ENCODE measurements at places on chromosomes 1 and 21.

GRCh38 chr1:34156739-34157138, 8.3 kb downstream of the CSMD2 start:
- no peak for DNase-seq

GRCh38 chr1:83769072-83769471, 229.9 kb downstream of the TTLL7 start:
- DNase-seq, result no peak

DNA sequence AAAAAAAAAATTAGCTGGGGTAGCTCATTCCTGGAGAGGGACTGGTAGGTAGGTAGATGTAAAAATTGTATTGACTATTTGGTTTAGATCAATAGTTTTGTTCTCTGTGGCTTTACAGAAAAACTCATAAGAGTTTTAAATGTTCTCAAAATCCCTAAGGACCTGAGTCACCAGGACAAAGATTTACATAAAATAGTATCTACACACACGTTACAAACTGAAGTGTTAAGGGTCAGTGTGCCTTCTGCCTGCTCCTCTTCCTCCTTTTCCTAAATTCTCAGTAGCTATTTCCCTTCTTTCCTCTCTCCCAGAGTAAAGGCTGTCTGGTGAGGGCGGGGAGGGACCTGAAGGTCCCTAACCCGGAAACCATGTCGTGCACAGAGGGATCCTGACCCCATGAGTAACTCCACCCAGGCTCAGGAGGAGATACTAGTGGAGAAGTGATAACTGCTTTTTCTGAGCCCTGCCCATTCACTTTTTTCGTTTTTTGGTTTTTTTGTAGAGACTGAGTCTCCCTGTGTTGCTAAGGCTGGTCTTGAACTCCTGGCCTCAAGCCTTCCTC, 8.1 kb downstream of the PLEKHM2 start:
- DNase-seq, result peak; percentile 36

- no peak for DNase-seq
These were observed 225.5 kb downstream of the ATG4C start for GRCh38 chr1:63009421-63009820.

DNA sequence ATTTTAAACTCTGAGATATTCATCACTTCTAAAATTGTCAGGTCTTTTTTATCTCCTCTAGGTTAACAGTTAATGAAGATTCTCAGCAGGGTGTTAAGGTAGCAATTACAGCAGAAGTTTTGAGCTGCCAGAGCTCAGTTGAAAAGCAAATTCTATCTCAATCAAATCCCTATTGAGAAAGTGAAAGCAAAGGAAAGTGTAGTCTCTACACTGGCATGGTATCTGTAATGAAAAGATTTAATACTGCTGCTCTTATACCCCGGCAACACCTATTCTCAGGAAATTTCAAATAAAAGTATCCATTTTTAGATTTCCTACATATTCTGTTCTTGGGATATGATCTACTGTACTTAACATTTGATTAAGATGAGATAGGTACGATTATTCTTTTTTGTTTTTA, 913.5 kb downstream of the MRPL39 start:
- DNase-seq, result no peak

GRCh38 chr1:113533061-113533460, 142.7 kb downstream of the MAGI3 start:
- no peak for DNase-seq

DNA sequence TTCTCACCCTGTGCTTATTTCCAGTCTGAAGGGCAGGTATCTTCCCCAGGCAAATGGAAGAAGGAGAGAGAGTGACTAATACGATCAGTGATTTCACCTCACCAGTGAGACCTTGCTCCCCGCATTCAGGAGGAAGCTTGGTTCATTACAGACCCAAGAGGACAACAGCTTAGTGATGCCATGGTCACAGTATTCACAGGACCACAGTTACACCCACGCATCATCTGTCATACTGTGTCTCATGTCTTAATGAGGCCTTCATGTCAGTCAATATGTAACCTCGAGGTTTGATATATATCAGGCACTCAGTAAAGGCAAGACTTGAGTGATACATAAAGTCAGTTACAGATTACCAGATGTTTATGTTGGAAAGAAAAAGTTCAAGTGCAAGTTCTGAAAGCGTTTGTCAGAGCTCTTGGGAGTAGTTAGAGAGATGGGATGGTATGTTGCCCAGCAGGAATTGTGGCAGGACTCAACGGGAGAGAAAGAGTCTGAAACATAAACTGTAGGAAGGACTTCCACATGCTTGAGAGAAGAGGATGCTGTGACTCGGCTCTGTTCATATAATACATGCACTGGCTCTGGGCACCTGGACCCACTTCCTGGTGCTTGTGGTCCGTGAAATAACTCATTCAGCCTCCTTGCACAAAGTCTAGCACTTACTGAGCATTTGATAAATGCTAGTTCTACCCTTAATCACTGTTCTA, 33.3 kb downstream of the GNPAT start:
- no peak for DNase-seq

DNA sequence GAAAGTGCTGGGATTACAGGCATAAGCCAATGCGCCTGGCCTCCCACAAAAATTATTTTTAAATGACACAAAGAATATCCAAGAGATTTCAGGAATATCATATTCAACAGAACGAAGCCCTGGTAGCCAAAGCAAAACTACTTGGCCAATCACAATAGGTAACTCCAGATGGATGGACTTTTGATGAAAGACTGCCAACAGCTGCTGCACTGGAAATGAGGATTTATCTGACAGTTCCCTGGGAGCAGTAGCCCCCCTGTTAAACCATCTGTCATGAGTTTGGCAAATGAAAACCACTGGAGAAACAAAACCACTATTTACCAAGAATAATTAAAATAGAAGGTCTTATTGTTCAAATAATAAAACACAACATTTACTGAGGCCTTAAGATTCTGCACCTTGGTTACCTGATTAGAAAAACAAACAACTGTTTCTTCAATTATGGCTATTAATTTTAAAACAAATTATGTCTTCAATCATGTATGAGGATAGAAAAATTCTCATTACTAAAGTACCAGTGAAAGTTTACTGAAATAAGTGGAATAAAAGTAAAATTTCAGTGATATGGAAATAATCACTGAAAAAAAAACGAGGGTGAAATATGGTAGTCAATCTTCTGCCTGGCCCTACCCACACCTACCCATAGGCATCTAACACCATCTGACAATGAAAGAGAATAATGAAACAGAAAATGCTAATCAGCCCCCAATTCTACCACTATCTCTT, 34.3 kb upstream of the PSMG1 start:
- no peak for DNase-seq

DNA sequence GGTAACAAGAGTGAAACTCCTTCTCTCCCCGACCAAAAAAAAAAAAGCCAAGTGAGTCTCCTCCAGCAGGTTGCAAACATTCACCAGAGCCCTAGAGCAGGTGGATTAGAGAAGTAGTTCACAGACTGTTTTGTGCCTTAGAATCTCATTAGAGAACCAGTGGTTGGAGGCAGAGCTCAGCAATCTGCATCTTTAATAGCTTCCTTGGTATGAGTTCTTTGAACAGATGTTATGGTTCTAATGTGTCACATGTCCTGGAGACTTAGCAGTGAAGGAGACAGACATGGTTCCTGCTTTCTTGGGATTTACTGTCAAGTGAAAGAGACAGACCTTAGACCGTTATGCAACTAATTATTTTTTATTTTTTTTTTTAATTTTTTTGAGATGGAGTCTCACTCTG, 26.8 kb downstream of the SESN2 start:
- DNase-seq, result no peak

DNA sequence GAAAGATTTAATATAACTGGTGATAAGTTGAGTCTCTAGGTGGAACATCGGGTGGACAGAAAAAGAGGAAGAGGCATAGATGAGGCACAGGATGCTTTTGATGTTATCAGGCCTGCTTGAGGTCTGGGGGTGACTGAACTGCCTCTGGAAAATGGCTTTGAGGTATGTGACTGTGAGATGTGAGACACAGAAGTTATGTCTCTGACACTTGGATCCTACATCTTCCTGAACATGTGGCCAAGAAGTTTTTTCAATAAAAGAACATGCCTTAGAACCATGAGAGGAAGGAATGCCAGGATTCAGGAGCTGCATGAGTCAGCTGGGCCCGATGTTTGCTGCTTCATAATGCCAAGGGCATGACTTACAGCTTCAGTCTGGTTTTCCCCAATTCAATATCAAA, 11.5 kb upstream of the AIM2 start:
- DNase-seq, result no peak

- no peak for DNase-seq
These were observed 117.9 kb downstream of the MACF1 start for GRCh38 chr1:39322431-39322830.

DNA sequence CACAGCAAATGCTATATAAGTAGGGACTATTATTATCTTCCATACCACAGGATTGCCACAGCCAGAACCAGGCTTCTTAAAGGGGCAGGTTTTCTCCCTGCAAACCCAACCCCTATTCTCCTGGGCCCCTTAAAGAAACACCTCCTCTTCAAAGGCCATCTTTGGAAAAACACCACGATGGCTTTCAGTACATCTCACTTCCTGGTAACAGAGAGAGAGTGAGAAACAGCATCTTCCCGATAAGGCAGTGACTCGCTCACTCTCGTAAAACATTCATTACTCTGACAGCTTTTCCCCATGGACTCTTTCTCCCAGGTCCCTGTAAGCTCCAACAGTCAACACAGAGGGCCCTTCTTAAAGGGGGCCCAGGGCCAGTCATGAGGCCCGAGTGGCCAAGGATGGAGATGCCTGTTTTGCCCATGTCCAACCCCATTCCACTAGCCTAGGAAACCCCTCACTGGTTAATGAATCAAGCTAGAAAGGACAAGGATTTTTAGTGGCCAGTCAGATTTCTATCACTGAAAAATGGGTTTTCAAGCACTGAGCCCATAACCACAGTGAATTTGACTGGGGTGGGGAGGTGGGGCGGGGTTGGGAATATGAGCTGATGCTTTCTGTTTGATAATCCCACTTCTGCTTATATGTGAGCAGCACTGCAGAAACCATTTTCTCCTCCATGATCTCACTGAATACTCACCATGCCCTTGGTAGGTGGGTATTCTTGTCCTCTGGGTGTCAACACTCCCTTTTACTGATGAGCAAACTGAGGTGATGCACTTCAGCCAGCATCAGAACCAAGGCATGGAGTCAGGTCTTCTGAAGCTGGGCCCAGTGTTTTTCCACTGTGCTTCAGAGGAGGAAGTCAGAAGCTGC, 3.6 kb upstream of the NAV1 start:
- DNase-seq, result no peak

- no peak for DNase-seq
These were observed 864.0 kb downstream of the KCNT2 start for GRCh38 chr1:195744256-195744655.

Measured in hematopoietic multipotent progenitor cell treated with erythropoietin and hydrocortisone succinate and interleukin-3 and kit ligand, for 17 days (in vitro differentiated cells).